Activated naive CD8-positive, alpha-beta T cell treated with anti-CD3 and anti-CD28 coated beads, Interleukin-2, amount 50 U/mL, for 16 hours (primary cell): ENCODE measurements at places on chromosomes 4 and X.

DNA sequence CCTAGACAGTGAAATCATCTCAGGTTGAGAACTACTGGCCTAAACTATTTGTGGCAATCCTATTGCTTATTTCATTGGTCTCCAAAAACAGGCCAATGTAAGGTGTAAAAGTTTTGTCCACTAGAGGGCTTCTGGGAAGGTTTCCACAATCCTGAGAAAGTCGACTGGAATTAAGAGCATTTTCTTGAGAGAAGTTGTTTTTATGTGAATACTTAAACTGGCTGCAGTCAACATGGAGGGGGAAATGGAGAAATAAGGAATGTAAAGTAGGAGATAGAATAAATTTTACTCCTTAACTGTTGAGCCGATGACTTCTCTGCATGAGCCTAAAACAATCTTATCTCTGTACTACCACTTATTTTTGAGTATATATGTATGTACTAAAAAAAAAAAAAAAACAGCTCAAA, 11.0 kb upstream of the EIF4E start:
- DNase-seq, result no peak

GRCh38 chr4:172068506-172068905, 255.3 kb downstream of the GALNTL6 start:
- DNase-seq, result no peak

DNA sequence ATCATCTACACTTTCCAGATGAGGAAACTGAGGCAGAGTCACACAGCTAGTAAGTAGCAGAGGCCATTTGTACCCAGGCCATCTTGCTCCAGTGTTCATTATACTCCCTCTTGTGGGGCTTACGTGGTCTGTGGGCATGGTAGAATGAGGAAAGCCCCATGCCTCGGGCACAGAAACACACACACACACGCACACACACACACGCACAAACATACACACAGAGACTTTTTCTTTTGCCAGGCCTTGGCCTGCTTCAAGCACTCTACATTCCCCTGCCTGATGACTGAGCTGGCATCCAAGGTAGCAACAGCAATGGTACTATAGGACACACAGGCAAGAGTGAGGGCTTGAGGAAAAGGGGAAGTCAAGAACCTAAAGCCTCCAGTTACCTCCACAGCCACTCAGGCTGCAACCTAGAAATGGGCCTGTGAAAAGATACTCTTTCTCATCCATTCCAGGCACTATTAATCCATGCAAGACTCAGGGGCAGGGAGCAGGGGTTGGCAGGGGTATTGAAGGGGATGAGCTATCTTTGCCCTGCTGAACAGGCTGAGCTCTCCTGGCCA, 43.6 kb downstream of the STARD8 start:
- no peak for DNase-seq

DNA sequence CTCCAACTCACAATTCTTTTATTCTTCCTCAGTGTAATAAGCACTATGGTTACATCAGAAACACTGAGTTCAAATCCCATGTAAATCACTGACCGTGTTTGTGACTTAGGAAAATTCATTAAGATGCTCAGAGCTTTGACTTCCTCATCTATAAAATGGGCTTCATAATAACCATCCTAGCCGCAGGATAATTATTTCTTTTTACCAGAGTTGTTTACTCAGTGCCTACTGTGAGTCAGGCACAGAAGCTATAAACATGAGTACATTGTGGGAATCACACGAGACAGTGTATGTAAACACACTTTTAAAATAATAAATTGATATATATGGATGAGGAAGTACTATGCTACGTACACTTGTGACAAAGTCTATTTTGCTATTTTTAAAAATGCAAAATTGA, 296.3 kb upstream of the TENM3 start:
- no peak for DNase-seq

- no peak for DNase-seq
Measured at GRCh38 chr4:40363945-40364344, 28.8 kb downstream of the CHRNA9 start.

GRCh38 chr4:40918330-40918729, 168.6 kb downstream of the NSUN7 start:
- no peak for DNase-seq

DNA sequence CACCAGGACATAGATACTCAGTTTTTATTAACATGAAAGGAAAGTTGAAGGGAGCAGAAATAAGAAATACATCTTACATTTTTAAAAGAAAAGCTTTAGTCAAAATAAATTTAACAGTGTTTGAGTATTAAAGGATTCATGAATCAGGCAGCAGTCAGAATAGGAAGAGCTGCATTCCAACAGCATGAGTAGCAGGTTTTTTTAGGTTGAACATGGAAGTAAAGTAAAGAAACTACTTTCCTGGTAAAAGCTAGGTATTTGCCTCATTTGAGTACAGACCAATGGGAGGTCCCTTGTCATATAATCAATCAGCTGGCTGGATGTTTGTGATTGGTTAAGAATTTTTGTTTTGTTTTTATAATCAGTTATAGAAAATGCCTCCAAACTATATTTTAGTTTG, 645.9 kb upstream of the INTU start:
- DNase-seq, result no peak

DNA sequence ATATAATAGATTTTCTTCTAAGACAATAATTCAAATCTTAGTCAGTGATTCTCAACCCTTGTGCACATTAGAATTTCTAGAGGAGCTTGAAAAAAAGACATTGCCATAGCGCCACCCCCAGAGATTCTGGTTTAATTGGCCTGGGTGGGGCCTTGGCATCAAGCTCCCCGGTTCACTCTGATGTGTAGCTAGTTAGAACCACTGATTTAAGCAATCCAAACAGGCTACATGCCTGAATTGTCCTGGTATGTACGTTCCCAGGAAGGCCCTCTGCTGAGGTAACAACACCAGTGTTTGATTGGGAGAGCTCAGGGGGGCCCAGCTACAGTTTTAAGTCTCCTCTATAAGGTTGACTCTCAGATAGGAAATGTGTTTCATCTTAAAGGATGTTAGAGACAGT, 1.3 kb upstream of the ATP10D start:
- DNase-seq, result no peak

GRCh38 chrX:151981129-151981528, 6.7 kb upstream of the GABRE start:
- DNase-seq, result no peak

DNA sequence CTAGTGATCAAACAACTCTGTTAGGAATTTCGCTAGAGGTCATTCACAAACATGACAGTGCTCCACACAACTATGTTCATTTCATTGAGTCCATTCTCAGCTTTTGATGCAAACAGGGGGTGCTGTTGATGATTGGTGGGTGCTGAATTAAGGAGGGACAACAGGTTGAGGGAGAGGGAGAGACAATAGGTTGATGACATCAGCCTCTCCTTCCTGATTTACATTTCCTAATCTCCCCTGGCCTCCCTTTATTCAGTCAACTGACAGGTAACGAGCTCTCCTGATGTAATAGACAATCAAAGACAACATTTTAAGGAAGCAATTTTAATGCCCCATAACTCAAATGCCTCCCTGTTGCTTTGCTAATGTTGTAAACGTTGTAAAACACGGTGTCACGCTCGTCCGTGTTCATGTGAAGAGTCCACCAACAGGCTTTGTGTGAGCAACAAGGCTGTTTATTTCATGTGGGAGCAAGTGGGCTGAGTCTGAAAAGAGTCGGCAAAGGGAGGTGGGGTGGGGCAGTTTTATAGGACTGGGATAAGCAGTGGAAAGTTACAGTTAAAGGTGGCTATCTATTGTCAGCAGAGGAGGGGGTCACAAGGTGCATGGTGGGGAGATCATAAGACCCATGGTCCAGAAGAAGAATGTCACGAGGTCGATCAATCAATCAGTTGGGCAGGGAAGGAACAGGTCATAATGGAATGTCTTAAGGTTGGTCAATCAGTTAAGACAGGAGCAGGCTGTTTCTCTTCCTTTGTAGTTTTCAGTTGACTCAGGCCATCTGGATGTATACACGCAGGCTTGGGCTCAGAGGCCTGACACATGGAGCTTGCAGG, 4.8 kb upstream of the GAR1 start:
- DNase-seq, result no peak

GRCh38 chrX:18707426-18708049, at the start of gene PPEF1:
TSS of gene PPEF1 (plus strand) at chrX:18707645. CDS start at chrX:18707781, 136 bp downstream.
- no peak for DNase-seq

DNA sequence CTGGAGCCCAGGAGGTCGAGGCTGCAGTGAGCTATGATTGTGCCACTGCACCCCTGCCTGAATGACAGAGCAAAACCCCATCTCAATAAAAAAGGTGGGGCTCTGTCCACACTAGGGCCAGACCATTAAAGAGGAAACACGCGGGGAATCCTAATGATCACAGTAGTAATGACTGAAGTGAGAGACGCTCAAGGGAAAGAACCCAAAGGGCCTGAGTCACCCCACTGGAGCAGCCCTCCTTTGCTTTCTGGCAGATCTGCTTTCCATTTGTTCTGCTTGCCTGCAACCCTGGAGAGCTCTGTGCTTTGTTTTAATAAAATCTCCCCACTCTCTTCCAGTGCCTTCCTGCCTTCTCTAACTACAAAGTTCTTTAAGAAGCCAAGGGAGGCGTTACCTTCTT, 5.0 kb downstream of the TFDP3 start:
- no peak for DNase-seq

DNA sequence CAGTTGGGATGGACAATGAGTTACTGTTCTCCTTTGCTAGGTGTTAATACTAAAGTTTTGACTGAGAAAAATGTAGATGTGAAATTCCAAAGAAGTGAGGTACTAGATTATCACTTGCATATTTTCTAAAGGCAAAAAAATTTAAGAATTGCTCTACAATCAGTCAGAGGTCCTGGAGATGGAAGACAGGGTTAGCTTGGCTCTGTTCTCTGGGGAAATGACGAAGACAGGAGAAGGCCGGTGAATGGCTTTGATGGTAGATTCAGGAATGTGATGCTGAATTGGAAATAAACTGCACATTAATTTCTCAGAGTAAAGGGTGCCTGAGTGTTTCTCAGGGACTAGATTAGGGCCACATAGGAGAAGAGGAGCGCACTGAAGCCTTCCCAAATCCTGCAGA, 214.0 kb upstream of the LEF1 start:
- no peak for DNase-seq

DNA sequence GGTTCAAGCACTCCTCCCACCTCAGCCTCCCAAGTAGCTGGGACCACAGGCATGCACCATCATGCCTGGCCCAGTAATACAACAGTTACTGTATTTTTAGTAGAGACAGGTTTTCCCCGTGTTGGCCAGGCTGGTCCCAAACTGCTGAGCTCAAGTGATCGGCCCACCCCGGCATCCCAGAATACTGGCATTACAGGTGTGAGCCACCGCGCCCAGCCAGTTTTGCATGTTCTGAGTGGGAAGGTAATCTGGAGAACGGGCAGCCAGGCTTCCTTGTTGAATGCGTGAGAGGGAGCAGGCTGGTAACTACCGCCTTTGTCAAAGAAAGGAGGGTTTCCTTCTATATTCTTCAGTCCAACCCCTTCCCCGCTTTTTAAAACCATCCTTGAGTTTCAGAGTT, 9.1 kb downstream of the NOCT start:
- DNase-seq, result no peak

DNA sequence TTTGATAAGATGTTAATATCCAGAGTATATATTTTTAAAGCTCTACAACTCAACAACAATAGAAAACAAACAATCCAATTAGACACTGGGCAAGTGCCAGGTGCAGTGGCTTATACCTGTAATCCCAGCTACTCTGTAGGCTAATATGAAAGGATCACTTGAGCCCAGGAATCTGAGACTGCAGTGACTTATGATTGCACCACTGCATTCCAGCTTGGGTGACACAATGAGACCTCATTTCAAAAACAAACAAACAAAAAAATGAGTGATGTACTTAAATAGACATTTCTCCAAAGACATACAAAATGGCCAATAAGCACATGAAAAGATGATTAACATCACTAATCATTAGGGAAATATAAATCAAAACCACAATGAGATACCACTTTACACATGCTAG, 356.8 kb upstream of the PCDH10 start:
- no peak for DNase-seq

- no peak for DNase-seq
Measured at GRCh38 chr4:98903963-98904362, 25.0 kb downstream of the EIF4E start.

- no peak for DNase-seq
Measured at GRCh38 chrX:132728296-132728695, 230.1 kb downstream of the HS6ST2 start.

GRCh38 chr4:140005699-140006098, 148.3 kb downstream of the MAML3 start:
- DNase-seq, result no peak

DNA sequence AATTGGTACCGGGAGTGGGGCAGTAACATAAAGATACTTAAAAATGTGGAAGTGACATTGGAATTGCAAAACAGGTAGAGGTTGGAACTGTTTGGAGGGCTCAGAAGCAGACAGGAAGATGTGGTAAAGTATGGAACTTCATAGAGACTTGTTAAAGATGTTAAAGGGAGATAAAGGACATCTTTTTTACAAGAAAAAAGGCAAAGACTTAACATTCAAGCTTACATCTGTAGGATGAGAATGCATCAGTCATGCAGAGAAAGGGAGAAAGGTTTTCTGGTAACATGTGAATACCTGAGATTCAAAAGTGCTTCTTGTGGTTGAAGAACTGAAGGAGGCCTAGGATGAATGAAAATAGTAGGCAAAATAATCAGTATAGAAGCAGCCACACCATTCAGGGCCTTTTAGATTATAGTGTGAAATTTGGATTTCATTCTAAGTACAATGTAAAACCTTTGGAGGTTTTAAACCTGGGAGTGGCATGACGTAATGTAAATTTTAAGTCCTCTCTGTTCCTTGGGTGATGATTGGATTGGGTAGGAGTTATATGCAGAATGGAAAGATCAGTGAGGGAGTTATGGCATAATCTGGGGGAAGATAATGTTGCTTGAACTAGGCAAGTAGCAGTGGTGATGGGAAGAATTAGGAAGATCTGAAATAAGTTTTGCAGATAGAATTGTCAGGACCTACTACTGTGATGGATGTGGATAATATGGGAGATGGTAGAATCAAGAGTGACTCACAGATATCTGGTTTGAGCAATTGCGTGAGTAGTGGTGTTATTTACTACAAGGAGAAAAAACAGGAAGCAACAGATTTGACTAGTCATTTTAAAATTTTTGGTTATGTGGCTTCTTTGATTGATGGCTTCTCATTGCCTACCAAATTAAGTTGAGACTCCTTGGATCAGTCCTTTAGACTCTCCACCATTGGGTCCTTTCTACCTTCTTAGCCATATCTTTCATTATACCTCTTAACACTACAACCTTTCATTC, 138.7 kb downstream of the VSIG4 start:
- DNase-seq, result no peak

DNA sequence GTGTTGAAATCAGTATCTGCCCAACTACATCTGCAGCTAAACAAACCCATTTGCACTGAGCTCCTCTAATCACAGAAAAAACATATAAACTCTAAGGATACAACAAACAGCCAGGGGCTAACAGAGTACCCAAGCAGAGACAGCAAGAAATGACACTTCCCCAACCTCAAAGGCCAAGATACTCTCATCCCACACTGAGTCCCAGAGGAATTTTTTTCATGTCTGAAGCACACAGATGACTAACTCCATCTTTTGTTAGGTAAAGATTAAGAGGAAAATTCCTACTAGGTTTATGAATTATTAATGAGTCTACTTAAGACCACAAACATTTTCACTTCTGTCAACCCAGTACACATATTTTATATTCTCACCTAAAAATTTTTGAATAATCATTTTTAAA, 31.6 kb downstream of the SEPSECS start:
- no peak for DNase-seq

GRCh38 chr4:121484633-121485032, 103.8 kb upstream of the QRFPR start:
- DNase-seq, result no peak
